ENCODE measurements at places on chromosomes 1 and 21. TPM values are rescaled to one million over a fixed set of nuclear protein-coding genes. Genes with fewer than 3 reads are reported as not detected.
A peak's percentile ranks its signal among the peaks of the same experiment; 100 is the strongest.

- DNase-seq: peak; percentile 53
These were observed 544 bp downstream of the PPM1J start for GRCh38 chr1:112714313-112715263.

DNA sequence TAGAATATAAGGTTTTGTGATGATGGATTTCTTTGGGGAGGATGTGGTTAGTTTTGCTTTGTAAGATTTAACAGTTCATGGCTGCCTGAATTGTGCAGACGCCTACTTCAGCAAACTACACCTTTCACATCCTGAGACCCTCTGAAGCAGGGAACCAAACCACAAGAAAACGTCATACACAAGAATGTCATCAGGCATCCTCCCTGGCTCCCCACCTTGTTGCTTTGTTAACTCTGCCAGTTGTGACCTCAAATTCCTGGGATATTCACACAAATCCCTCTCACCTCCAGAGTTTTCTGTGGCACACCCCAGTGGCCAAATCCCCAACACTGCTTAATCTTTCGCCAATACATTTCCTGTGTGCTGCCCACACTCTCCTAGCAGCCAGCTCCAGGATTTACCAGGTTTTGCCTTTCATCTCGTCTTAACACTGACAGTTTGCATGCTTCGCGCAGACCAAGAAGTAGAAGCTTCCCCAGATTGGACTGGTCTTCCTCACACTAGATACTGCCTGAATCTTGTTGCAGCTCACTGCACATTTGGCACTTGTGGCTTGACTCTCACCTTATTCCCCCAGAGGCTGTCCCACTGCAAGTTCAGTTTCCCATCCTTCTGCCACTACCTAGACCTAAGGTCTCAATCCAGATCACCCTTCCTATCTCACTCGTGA, 51.1 kb upstream of the CTTNBP2NL start:
- no peak for DNase-seq

DNA sequence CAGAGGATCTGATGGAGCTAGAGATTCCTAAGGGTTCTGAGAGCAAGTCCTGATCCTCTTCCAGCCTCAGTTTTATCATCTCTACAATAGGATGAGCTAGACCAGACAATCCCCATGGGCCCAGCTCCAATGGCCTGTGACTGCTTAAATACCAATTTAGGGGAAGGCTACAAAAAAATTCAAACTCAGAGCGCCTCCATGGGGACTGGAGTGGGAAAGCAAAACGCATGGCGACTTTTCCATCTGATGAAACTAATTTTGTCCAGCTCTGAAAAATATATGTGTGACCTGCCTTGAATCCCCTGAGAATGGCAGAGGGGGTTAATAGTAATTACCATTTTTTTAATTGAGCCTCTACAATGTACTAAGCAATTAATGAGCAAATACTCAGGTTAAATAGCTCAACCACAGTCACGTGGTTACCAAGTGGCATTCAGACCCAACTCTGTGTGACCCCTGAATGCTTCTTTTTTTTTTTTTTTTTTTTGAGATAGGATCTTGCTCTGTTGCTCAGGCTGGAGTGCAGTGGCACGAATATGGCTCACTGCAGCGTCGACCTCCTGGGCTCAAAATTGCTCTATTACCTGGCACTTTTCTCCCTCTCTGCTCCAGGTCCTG, 8.4 kb downstream of the EXTL1 start:
- DNase-seq: no peak

DNA sequence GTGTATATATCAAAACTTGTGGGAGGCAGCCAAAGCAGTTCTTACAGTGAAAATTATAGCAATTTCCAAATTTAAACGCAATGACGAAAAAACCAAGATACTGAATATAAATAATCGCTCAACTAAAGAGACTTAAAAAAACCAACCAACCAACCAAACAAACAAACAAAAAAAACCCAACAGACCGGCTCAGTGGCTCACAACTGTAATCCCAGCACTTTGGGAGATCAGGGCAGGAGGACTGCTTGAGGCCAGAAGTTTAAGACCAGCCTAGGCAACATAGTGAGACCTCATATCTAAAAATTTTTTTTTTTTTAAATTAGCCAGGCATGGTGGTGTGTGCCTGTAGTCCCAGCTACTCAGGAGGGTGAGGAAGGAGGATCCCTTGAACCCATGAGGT, 23.4 kb downstream of the RPL5 start:
- DNase-seq: no peak

- no peak for DNase-seq
These were observed 723 bp upstream of the GNAI3 start for GRCh38 chr1:109547463-109548320.

- no peak for DNase-seq
These were observed 7.4 kb downstream of the STX6 start for GRCh38 chr1:181015251-181015615.

GRCh38 chr21:39840373-39841097, 26.7 kb upstream of the PCP4 start:
- no peak for DNase-seq

DNA sequence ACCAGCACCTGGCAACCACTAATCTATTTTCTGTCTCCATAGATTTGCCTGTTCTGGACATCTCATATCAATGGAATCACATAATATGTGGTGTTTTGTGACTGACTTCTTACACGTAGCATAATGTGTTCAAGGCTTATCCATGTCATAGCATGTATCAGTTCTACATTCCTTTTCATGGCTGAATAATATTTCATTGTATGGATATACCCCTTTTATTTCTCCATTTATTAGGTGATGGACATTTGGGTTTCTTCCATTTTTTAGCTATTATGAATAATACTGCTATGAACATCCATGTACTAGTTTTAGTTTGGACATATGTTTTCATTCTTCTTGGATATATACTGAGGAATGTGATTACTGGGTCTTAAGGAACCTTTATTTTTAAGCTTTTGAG, 78.0 kb upstream of the OLIG2 start:
- DNase-seq: no peak

DNA sequence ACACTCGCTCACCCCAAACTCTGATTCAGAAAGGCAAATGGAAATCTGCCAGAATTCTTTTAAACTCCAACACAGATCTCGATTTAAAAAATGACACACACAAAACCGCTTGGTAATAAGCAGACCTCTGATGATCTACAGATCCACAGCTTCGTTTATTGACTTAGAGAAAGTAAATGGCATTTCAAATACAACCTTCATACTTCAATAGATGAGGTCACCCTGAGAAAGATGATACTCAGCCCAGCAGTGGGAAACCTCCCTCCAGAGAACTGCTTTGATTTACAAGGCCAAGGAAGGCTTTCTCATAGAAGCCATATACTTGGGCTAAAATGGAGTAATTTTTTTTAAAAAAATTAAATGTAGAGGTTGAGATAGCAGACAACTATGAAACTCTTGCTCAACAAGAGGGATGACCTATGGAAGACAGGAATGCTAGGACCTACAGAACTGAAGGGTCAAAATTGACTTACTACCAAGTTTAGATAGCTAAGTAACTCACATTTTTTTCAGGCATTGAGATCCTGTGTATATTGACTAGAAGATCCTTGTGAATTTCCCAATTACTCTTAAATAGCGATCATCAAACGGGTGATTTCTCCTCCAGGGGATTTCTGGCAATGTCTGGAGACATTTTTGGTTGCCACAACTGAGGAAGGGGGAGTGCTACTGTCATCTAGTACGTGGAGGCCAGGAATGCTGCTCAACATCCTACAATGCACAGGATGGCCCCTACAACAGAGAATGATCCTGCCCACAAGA, 143.9 kb downstream of the CLIC6 start:
- DNase-seq: no peak

- DNase-seq: no peak
These were observed 359.2 kb upstream of the PKN2 start for GRCh38 chr1:88324899-88325298.

DNA sequence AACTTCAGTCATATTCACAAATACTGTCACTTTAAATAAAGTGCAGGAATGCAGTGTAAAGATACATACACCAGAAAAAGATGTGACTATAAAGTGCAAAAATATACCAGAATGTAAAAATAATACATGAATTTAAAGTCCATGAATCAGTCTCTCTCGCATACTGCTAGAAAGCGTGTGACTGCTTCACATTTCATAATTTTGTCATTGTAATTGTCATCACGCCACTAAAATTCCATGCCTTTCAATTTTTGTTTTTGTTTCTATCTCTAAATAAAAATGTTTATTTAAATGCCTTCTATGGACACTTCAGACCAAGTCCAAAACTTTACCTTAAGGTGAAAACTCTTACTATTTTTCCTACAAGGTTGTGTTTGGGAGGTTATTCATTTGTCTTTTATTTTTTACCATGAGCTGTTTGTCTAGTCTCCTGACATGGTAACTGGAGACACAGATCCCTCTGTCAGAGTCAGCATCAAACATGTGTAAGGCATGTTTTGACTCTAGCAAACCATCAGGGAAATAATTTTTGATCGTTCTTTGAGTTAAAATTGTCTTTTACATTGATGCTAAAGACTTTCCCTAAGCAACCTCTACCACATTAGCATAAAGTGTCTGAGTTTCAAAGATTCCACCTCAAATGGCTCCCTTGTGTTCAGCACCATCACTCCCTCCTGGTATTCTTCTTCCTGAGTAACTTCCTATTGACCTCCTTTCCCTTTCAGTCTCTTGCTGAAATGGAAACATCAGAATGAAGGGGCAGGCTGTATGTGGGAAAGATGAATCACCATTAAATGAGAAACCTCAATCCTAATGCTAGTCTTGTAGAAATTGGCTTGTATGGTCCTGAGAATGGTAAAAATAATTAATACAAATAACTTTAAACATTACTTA, 14.0 kb upstream of the AIM2 start:
- no peak for DNase-seq

The SLC22A15 gene
- 10.7 TPM for total RNA-seq

The ATP1A4 gene
- 0.40 TPM for total RNA-seq

The ARL8A gene
- 69.5 TPM for total RNA-seq

The GJA9 gene
- not detected for total RNA-seq

The SPOCD1 gene
- not detected for total RNA-seq

The WLS gene
- total RNA-seq: 93.2 TPM

The FCGR1A gene
- total RNA-seq: 0.46 TPM

The ATAD3C gene
- 0.94 TPM for total RNA-seq

Measured in Right ventricle myocardium superior (tissue), 1 donor.